ENCODE measurements at places on chromosomes 6 and 20.

DNA sequence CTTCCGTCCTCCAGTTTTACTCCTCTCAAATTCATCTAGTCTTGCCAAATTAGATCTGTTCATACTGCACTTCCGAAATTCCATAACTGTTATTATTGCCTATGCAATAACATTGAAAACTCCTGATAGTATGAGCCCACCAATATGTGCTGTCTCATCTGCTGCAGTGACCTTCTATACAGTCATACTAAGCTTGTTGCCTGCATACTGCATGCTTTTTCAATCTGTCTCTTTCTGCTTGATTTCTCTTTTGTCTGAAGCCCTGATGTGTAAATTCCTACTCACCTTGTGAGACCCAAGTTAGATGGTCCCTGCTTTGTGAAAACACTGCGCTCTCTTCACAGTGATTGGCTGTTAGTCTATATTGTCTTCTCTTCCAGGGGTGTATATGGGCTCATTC lies 1.1 kb downstream of the TBP start:
- DNase-seq: no peak

GRCh38 chr20:45154183-45154582 lies 20.5 kb upstream of the PI3 start:
- no peak for DNase-seq

GRCh38 chr20:24983896-24984295 lies 8.7 kb downstream of the APMAP start:
- DNase-seq: no peak

- DNase-seq: no peak
These were observed 44.1 kb downstream of the SCP2D1 start for GRCh38 chr20:18857640-18858039.

GRCh38 chr20:41369673-41370072 lies 3.1 kb upstream of the EMILIN3 start:
- no peak for DNase-seq

DNA sequence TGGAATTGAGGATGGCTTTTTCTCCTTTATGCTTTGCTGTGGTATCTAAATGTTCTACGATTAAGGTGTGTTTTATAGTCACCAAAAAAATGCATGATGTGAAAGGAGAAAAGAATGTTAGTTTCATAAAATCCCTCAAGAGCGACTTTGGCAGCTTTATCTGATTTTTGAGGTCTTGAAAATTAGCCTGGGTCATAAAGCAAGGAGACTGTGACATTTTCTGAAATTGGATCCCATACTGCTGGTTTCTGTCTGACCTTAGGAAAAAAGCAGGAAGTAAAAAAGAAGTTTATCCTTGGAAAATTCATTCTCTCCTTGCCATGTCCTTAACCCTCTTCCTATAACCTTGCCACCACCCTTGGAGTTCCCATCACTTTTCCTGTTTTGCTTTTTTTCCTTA lies 525.3 kb downstream of the CD83 start:
- DNase-seq: no peak

- no peak for DNase-seq
These were observed 24.6 kb upstream of the ID4 start for GRCh38 chr6:19812512-19813119.

DNA sequence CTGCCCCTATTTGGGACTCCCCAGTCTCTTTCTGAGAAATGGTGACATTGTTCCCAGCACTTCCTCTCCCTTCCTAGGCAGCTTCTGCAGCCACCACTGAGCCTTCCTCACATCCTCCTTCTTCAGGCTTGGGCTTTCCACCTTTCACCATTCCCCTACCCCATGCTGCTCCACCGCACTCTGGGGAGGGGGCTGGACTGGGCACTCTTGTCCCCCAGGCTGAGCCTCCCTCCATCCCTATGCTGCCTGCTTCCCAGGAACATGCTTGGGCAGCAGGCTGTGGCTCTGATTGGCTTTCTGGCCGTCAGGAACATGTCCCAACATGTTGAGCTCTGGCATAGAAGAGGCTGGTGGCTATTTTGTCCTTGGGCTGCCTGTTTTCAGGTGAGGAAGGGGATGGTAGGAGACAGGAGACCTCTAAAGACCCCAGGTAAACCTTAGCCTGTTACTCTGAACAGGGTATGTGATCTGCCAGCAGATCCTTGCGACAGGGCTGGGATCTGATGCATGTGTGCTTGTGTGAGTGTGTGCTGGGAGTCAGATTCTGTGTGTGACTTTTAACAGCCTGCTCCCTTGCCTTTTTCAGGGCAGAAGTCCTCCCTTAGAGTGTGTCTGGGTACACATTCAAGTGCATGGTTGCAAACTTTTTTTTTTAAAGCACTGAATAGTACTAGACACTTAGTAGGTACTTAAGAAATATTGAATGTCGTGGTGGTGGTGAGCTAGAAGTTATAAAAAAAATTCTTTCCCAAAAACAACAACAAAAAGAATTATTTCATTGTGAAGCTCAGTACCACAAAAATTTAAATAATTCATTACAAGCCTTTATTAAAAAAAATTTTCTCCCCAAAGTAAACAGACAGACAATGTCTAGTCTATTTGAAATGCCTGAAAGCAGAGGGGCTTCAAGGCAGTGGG lies 2.1 kb upstream of the CDKN1A start:
- DNase-seq: peak; percentile 86

DNA sequence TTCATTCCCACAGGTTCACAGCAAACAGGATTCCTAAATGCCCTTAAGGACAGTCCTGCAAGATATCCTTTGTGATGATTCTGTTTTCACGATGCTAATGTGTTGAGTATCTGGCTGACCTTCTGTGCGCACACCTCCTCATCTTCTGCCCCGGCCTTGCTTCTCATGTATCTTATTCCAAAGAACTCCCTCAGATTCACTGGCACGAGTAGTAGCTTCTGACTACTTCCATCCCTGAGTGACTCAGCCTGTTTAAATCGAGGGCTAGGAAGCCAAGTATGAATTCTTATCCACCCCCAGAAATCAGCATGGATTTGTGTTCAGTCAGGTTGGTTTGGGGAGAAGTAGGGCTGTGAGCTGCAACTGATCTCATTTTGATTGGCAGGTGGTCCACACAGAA lies 190.2 kb upstream of the SNX9 start:
- no peak for DNase-seq
